ENCODE measurements at places on chromosomes 2 and 18. TPM values are rescaled to one million over a fixed set of nuclear protein-coding genes. Genes with fewer than 3 reads are reported as not detected.

ADAM23 gene
- 3.1 TPM for total RNA-seq

DLGAP1 gene
- total RNA-seq: 5.3 TPM

DPP10 gene
- 1.1 TPM for total RNA-seq

C18orf63 gene
- total RNA-seq: not detected

LYPD6B gene
- 12.3 TPM for total RNA-seq

DNA sequence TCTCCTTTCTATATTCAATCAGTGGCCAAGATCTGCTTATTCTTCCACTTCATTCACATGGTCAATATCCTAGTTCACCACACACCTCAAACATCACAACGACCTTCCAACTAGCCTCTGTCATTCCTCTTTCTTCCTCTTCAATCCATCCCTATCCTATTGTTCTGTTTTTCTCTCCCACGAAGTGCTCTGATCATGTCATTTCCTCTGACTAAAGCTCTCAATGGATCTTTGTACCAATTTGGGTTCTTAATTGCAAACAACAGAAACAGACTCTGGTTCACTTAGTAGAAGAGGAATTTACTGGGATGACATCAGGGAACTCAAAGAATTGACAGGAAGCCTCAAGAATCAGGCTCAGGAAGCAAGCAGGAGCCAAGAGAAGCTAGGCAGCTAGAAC is 23.5 kb downstream of the WNT10A start:
- DNase-seq: no peak

DNA sequence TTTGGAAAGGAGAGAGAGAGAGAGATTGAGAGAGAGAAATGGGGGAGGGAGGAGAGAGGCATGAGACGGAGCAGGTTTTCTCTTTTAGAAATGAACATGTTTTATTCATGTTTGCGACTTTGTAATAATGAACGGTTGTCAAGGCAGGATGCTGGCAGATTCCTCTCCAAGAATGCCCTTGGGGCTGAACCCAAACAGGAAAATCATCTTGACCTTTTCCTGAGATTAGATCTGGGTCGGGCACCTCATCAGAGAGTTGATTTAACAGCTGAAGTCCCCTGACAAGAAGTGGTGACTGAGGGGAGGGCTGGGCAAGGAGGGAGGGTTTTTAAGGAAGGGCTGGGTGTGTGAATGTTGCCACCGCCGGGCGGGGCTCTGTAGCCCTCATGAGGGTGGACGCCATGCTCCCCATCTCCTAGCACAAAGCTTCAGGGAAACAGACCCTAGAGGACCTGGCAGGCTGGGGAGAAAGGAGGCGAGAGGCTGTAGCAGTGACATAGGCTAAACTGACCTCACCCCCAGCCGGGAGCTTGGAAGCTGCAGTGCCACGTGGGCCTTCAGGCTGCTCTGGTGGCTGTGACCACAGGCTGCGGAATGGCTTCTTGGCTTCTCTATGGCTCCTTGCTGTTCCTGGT is 60.0 kb downstream of the LIPG start:
- DNase-seq: no peak

- DNase-seq: no peak
Measured at GRCh38 chr18:22813648-22814328, 119.3 kb upstream of the RBBP8 start.

DNA sequence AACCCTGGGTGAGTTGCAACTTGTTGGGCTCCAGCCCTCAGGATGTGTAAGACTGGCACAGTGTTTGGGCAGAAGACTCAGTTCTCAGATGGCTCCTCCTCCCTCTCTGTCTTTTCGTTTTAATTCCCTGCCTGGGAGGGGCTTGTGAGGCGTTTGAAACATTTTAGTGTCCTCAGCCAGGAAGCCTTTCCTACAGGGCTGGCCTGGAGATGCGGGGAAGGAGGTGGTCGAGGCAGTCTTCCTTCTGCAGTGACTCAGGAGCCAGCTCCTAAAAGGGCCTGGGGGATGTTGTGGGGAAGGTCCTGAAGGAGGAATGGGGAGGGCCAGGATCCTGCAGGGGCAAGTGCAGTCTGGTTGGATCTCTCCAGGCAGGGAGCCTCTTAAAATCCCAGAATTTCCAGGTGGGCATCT is 22.1 kb upstream of the IGFBP5 start:
- DNase-seq: no peak

DNA sequence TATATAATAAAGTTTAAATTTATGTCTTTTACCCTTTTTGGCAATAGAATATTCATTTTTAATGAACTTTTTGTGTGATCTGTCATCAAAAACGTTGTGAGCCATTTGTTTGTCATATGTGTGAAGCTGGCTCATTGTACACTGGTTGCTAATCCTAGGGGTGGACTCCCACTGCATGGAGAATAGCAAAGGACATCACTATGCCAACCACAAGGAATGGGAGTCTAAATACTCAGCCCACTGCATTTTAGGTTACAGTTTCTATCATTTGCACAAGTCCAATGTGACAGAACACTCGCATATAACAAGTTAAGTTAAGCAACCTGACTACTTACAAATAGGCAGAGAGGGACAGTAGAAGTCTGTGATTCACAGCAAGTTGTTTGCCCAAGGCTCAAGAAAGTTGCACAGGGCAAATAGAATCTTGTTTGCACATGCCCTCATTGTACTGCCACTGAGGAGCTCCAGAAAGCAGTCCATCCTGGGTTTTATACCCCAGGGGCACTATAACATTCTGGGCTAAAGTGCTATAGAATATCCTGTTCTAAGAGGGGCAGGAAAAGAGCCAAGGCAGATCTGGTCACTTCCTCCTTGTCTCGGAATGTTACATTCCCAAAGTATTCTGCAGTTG is 545.9 kb upstream of the GCFC2 start:
- DNase-seq: no peak

- DNase-seq: no peak
Measured at GRCh38 chr18:34995746-34996145, 45.5 kb upstream of the MAPRE2 start.

GRCh38 chr2:73855526-73855925 is 26.8 kb downstream of the STAMBP start:
- DNase-seq: no peak

- no peak for DNase-seq
Measured at GRCh38 chr2:44533508-44533907, 171.8 kb downstream of the CAMKMT start.

DNA sequence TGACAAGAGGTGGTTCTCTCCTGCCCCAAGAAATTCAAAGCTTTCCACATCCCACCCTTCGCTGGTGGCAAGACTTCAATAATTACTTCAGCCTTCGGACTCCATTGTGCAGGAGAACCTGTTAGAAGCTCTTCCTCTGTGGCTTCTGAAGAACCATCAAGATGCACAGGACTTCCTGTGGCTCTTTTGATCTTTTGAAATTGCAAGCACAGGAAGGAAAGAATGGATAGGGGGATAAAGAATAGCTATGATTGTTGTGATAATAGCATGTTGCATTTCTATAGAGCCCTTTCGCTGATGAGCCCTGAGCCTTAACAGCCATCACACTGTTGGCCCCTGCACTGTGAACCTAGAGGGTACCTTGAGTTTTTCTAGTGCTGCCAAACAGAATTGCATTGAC is 7.4 kb downstream of the EPAS1 start:
- DNase-seq: no peak

DNA sequence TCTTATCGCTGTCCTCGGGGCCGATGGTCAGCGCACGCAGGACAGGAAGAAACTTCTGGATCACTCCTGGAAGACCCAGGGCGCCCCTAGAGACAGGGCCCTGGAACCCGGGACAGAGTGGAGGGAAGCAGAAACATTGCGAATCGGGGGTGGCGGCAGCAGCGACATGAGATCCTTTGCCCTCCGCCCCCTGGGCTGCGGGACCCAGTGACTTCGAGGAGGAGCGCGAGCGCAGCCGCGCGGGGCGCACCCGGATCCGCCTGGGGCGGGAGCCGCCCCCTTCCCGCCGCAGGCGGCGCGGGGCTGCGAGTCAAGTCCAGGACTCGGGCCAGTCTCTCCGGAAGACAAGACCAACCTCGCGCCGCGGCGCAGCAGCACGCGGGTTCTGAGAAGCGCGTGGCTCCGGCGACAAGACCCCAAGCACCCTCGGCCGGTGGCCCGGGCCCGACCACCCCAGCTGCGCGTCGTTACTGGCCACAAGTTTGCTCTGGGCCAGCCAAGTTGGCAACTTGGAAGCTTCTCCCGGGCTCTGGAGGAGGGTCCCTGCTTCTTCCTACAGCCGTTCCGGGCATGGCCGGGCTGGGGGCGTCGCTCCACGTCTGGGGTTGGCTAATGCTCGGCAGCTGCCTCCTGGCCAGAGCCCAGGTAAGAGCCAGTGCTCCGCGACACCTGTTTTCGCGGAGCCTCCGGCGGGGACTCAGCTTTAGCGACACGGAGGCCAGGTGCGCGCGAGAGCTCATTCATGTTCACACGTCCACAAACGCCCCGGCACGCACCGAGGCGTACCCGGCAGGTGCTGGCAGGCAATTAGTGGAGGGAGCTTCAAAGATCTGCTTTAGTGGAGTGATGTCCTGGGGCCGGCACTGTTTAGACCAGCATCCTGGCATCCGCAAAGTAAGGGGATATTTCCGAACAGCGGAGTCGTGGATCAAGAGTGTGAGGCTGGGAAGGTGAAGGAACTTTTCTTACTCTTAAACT is at the start of gene PTH2R:
TSS of gene PTH2R (plus strand) at position 319 of the 978 bp plus-strand sequence. CDS start at position 571, 252 bp downstream.
- DNase-seq: no peak

- no peak for DNase-seq
Measured at GRCh38 chr18:10032331-10033015, 118.7 kb downstream of the VAPA start.

DNA sequence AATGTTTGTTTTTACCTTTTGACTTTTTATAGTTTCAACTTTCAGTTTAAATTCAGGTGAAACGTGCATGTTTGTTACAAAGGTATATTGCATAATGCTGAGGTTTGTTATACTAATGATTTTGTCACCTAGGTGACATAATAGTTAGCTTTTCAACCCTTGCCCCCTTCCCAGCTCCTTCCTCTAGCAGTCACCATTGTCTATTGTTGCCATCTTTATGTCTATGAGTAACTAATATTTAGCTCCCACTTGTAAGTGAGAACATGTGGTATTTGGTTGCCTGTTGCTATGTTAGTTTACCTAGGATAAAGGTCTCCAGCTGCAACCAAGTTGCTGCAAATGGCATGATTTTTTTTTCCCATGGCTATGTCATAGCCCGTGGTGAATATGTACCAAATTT is 322.3 kb upstream of the SETBP1 start:
- no peak for DNase-seq

DNA sequence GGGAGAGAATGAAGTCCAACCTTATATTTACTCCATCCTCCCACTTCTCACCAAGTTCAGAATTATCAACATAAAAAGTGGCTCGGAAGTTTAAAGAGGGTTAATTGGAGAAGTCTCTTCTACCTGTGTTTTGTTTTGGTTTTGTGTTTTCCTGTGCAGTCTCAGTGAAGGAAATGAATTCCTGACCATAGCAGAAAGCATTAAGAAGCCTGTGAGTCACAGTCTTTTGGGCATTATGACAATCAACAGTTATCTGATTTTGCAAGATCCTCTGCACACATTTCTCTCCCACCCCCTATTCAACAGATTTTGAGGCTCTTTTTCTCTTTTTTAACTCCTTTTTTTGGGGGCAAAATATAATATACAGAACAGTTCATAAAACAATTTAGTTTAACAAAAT is 8.6 kb upstream of the RPL37A start:
- DNase-seq: no peak

DNA sequence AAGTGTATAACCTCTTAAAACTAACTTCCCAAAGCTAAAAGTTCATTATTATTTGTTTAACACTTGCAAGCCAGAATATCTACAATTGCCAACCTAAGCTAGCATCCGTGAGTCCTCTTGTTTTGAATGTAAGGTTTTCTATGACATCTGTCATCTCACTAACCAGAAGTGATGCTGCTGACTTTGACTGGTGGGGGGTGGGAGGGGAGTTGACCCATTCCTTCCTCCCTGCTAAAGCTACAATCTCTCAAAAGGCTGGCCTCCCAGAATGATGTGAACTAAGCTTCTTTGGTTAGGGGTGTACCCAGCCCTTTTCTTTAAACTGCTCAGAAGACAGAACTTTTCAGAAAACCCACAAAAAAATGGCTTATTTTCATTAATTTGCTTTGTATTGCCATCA is 280.6 kb downstream of the ZEB2 start:
- DNase-seq: no peak

DNA sequence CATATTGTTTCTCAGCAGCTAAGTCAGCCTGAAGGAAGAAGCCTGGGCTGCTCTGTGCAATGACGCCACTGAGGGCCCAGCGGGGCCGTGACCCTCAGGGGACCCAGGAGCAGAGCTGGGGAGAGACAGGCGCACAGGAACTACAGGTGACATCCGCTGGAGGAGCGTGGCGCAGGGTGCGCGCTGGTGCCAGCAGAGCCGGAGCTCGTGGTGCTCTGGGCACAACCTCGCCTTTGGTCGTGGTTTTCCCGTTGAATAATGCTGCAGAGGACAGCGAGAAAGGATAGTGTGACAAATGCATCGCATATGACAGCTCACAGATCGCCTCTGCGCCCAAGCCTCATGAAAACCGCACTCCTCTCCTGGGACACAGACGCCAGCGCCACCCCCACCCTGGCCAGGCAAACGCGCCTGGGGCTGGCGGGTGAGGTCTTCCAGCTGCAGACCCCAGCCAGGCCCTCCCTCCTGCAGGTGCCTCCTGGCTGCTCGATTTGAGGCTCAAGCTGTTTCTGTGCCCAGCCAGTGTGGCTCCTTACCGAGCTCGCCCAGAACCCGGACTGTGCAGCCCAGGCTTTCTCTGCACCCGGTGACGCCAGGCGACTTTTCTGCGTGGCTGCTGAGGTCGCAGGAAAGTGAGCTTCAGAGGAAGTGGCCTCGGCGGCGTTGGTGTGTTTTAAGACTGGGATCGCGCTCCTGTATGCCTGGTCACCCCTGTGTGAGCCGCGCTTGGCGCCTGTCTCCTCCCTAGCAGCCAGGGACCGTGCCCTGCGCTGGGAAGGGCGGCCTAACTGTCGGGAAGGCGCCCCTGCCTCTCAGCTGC is 583.1 kb upstream of the HS6ST1 start:
- DNase-seq: no peak

DNA sequence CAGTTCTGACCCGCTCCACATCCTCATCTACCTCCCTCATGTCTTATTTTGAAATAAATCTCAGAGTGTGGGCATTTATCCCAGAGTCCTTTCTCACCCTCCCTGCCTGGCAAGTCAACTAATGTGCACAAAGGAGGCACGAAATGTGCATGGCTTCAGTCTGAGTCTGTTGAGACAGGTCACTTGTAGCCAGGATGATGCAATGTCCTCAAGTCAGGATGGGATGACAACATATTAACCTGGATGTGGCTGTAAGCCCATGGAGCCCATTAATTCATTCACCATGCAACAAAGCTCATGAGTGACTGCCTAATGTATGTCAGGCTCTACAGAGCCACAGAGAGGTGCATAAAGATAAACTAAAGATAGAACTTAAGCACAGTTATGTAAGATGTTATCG is 34.5 kb downstream of the KCNG3 start:
- DNase-seq: no peak

DNA sequence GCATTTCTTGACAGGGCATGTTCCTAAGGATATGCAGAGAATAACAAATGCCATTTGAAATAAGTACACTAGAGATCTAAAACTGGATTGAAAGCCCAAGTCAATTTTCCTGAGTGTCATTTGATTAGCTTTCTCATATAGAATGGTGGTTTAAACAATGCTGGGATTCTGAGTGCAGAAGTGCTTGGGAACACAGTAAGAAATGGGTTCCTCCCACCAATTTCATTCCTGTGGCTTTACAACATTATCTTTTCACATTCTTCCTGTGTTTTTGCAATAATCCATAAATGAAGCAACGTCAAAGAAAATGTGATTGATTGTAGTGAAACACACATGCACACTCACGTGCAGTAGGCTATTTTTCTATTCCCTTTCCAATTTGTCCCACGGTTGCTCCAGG is 1858.4 kb upstream of the PIK3C3 start:
- no peak for DNase-seq

Measured in skin of body (tissue), 3 donors.